ENCODE measurements at places on chromosomes 7 and 10.
A peak's percentile ranks its signal among the peaks of the same experiment; 100 is the strongest.

DNA sequence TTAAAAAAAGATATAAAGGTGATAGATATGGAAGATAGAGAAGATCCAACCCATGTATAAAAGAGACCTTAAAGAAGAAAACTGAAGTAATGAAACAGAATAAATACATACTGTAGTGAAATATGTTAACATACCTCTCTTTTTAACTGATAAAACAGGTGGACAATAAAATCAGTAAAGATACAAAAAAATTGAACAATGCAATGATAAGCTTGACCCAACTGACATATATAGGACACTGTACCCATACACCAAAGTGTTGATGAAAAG, 17.4 kb upstream of the PRF1 start:
- no peak for DNase-seq

- DNase-seq: peak; percentile 65
These were observed 593 bp downstream of the CDK13 start for GRCh38 chr7:39950473-39951225.

- no peak for DNase-seq
These were observed 15.8 kb downstream of the MACC1 start for GRCh38 chr7:20201380-20201779.

DNA sequence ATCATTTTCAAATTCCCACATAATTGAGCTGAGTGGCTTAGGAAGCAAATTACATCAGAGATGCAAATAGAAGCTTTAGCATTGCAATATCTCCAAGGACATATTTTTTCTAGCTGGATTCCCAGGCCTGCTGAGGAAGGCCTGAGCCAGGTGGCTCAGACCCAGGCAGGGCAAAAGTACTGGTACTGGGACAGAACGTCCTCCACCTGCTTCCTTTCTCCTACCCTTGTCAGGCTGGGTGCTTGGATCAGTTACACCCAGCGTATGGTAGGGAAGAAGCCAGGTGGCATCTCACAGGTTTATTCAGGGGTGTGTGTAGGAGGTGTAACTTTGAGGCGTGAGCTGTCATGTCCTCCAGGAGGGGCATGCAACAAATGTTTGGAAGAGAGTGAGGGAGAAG, 3.0 kb upstream of the PANK1 start:
- DNase-seq: no peak

DNA sequence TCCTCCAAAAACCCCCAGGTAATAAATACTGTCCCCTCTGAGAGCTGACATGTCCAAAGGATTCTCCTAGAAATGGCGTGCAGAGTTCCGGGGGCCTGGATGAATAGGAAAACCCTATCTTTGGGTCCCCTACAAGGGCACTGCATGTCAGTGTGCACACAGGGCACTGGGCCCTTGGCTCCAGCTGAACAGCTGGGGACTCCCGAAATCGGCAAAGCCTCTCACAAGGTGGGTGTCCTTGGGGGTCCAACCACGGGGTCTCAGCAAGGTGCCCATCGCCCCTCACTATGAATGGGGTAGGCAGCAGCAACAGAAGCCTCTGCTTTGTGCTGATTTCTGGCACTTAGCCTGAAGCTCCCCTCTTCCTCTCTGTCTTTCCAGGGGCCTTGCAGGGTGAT, 46.1 kb downstream of the SLIT1 start:
- no peak for DNase-seq

DNA sequence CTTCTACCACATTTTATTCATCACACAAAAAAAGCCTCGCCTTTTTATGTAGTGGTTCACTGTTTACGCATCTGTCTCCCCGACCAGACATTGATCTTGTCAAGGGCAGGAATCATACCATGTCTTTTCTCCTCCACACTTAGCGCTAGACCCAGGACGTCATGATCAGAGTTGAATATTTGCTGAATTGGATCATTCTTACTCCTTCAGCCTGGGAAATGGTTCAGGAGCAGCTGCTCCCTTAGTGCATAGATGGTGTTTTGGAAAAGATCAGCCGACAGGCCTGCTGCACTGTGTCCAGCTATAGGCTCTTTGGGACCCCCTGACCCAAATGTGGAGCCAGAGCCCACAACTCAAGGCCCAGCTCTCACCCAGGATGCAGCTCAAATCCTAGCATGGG, 249.1 kb upstream of the TMEM72 start:
- DNase-seq: no peak

- no peak for DNase-seq
These were observed 60.9 kb downstream of the SPOCK2 start for GRCh38 chr10:72027498-72027897.

- no peak for DNase-seq
These were observed 15.4 kb downstream of the PIP4K2A start for GRCh38 chr10:22698941-22699440.

- peak; percentile 87 for DNase-seq
These were observed 3.8 kb downstream of the RTKN2 start for GRCh38 chr10:62264702-62265436.

DNA sequence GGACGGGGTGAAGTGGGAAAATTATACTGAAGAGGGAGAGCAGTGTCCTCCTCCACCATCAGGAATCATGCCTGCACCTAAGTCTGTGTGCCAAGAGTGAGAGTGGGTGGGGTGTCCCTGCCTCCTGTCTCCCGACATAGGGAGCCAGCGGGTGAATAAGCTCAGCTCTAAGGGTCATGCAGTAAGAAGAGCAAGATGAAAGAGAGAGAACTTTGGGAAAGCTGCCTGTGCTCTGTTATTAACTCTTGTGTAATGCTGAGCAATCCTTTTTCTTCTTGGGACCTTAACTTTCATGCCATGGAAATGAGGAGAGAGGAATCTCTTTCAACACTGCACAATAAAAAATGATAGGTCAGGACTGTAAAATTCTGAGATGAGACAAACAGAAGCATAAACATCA, 7.9 kb upstream of the TCAF1 start:
- peak; percentile 41 for DNase-seq

Measured in adipocyte (in vitro differentiated cells).